ENCODE measurements at places on chromosomes 1 and 21. TPM values are rescaled to one million over a fixed set of nuclear protein-coding genes. Genes with fewer than 3 reads are reported as not detected.

DNA sequence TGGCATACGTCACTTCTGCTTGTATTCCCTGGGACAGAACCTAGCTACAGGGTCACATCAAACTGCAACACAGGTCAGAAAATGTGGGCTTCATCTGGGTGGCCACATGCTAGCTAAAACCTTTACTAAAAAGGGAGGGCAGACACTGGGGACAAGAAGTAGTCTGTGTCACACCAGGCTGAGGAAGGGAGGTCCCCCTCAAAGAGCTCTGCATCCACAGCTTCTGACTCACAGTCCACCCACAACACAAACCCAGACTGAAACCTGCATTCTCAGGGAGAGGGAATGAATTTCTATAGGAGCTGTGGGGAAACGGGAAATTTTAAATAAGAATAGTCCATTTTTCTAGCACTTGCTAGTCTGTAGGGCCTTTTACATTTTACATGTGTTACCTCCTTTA is 16.2 kb downstream of the OLIG2 start:
- no peak for DNase-seq

- DNase-seq: no peak
These were observed 1376.2 kb downstream of the NCAM2 start for GRCh38 chr21:22374218-22374969.

GRCh38 chr1:3021233-3021671 is at the start of gene ACTRT2:
TSS of gene ACTRT2 (plus strand) at chr1:3021467. CDS start at chr1:3021687, 220 bp downstream.
- no peak for DNase-seq

DNA sequence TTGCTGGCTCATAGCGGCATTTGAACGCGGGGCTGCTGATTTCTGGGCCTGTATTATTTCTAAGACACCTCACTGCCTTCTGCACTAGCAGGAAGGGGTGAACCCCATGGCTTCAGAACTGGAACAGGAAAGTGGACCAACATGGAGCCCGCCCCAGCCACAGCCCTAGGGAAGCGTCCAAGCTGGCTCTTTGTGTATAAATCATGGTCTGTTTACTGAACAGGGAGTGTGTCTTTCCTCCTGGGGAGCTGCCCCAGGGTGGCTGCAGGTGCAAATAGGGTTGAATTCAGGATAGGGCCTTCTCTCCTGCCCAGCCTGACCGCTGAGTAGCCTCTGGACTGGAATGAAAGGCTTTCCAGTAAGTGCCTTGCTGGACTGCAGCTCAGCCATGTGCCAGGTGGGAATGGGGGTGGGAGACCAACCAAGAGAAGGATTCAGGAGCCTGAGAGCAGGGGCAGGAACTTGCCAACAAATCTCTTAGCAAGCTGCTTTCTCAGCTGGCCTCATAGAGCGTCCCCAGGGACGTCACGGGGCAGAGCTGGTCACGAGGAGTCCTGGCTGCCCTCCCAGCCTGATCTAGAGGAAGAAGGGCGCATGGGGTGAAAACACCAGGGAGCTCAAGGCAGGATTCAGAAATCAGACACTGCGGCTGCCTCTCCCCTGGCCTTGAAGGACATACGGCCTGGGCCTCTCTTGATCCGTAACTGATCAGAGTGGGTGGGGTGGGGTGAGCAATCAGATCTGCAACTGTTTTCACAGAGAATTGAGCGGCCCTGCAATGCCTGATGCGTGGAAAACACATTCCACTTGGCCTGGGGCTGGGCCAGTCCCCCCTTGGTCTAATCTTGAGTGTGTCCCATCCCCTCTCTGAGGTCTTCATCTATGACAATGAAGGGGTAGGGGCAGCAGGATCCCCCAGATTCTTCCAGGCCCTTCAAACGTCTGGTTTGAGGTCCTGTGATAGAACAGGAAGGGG is 56.5 kb upstream of the SELENON start:
- DNase-seq: peak; percentile 76

- no peak for DNase-seq
These were observed 62.2 kb downstream of the CAPZB start for GRCh38 chr1:19423130-19423529.

DNA sequence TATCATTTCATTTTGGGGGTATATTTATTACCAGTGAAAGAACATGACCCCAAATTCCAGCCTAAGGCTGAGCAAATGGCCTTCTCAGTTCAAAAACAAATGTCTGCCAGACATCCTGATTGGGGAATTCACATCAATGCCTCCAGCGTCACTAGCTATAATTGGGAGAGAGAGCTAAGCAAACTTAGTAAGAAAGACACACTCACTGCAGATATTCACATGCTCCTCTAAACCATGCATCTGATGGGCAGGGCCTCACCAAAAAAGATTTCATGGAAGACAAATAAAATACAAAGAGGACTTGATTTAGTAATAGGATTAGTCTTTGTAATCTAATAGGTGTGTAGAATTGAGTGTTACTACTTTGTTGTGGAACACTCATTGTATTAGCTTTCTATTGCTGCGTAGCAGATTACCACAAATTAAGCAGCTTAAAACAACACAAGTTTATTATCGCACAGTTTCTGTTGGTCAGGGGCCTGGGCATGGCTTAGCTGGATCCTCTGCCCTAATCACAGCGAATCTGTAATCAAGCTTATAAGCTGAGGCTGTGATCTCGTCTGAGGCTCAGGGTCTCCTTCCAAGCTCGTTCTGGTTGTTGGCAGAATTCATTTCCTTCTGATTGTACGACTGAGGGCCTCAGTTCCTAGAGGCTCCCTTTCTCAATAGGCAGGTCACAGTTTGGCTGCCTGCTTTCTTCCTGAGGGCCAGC is 243.0 kb downstream of the PBX1 start:
- DNase-seq: no peak

The INAVA gene
- total RNA-seq: 7.8 TPM

- peak; percentile 77 for DNase-seq
These were observed 565 bp downstream of the WLS start for GRCh38 chr1:68231627-68232288.

DNA sequence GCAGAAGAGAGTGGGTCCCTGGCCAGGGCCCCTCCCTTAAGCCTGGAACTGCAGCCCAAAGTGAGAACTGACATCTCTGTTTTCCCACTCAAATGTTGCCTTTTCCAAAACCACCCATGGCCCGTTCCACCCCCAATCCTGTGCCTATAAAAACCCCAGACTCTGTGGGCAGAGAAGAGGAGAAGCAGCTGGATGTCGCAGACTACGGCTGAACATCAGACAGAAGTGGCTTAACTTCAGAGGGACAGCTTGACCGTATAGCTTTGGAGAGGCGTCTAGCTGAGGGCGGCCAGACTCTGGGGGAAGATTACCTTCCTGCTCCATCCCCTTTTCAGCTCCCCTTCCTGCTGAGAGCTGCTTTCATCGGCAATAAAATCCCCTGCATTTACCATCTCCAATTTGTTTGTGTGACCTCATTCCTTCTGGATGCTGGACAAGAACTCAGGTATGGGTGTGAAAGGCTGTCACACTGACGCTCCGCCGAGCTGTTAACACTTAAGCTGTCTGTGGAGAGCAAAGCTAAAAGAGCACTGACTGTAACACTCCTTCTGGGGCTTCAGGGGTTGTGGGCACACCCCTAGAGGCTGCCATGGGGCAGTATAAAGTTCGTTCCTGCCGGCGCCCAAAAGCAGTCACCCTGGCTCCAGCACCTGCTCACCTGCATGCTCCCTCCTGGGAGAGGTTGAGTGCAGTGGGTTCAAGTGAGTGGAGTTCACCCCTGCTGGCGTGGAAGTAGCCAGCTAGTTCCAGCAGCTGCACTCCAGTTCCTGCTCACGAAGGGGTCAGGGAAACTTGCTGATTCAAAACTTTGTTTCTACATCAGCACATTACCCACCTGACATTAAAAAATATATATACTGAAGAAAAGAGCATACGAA is 19.6 kb upstream of the ERO1B start:
- DNase-seq: no peak

DNA sequence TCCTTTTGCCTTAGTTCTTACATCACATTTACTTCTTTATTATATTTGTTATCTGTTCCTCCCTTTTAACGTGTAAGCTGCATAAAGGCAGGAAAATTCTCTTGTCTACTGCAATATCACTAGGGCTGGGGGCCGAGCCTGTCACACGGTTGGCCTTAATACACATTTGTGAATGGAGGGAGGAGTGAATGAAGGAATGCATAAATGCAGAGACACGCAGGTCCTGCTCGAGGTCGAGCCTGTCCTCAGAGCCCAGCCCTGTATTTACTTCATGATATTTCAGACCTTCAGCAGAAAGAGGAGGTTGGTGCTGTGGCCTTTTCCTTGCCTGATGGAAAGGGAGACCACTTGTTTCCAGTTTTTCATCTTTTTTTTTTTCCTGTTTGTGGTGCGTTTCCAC is 671.3 kb downstream of the PTPRU start:
- no peak for DNase-seq

DNA sequence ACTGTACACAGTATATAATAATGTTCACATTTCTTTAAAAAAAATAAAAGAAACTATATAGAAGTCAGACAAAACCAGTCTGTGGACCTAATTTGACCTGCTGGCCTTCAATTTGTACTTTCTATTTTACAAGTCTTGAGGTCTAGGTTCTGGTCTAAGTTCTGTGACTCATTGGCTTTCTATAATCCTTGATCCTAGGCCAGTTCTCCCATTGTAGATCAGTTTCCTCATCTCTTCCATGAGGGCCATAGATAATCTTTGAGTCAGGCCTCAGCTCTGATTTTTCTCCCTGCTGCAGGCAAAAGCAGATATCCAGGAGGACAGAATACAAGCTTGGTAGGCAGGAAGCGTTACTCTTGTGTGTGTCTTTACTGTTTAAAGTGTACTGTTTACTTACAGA is 603.7 kb upstream of the CAMK1G start:
- DNase-seq: no peak

DNA sequence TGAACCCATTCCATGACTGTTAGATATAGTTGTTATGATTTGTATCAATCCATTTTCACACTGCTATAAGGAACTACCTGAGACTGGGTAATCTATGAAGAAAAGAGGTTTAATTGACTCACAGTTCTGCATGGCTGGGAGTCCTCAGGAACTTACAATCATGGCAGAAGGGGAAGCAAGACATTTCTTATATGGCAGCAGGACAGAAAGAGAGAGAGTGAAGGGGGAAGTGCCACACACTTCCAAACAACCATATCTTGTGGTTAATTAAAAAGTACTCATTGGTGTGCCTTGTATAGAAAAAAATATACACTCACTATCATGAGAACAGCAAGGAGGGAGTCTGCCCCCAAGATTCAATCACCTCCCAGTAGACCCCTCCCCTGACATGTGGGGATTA is 137.6 kb upstream of the NBPF11 start:
- DNase-seq: no peak

GRCh38 chr1:21262293-21263051 is 27.8 kb downstream of the ECE1 start:
- DNase-seq: no peak

DNA sequence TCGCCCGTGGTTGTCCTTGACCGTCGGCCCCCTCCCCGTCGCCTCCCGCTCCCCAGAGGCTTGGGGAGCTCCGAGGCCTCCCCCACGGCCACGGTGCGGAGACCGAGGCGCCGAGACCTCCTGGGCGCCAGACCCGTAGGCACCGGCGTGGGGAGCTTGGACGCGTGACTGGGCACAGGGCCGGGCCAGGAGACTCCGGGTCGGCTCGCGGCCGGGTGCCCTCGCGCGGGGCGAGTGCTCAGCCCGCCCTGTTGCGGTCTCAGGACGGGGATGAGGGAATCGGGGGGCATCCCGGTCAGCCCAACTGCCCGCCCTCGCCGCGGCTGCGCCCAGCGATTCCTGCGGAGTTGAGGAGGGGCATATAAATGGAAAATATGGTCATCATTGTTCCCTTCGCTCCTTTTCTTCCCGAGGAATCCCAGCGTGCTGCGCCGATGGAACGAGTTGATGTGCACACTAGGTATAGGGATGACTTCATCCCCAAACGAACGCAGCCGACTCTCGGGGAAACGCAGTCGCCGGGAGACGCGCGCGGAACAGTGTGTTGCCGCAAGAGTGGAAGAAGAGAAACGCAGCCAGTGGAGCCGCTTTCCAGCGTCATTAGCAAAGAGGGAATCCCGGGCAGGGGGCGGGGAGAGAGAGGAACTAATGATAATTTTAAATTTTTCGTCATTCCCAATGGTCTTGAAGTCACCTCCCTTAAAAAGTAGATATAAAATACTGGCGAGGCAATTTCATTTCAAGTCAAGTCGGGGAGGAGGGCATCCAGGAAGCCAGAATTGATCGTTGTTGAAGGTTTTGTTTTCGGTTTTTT is 747 bp upstream of the ENAH start:
- DNase-seq: peak; percentile 69

The LCE5A gene
- not detected for total RNA-seq

GRCh38 chr1:109595531-109595930 is 23.9 kb downstream of the GNAT2 start:
- DNase-seq: no peak

DNA sequence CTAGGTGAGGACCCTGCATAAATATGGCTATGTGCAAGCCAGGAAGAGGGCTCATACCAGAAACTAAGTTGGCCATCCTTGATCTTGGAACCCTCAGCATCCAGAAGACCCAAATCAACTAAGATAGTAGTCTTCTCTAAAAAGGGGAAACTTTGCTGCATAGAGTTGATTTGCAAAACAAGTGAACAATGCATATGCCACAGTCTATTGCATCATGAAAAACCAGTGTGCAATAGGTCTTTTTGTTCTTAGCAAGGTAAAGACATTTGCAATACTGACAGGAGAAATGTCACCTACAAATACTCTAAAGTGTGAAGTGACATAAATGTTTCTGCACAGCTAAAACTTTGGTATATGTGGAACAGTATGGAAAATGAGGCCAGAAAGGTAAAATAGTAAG is 2.0 kb upstream of the IFI16 start:
- DNase-seq: no peak

- no peak for DNase-seq
These were observed 80.9 kb downstream of the LRRC53 start for GRCh38 chr1:74431531-74431930.

The FMOD gene
- 28.9 TPM for total RNA-seq

DNA sequence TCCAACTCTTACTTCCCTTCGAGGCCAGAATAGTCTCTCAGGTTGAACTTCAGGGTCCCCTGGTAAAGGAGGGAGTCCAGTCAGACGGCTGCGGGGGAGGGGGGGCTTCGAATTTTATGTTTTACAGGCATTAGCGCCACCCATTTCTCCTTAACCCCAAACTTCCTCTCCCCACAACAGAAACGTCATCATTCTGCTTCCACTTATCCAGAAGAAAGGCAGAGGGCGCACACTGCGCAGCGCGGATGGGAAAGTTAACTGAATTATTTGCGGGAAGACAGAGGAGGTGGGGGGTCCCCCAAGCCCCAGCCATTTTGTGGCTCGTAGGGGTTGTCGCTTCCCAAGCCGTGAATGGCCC is 529 bp upstream of the PRMT2 start:
- DNase-seq: peak; percentile 78
